Activated CD4-positive, alpha-beta T cell treated with anti-CD3 and anti-CD28 coated beads, Interleukin-2, amount 10 ng/mL, durations not matched to agents 24 days and 14 days (primary cell): ENCODE measurements at places on chromosomes 3 and 15. TPM values are rescaled to one million over a fixed set of nuclear protein-coding genes. Genes with fewer than 3 reads are reported as not detected.

TUBGCP5 gene
- 23.1 and 26.3 TPM in 2 replicates for total RNA-seq

GRCh38 chr15:38668898-38669391 lies 104.3 kb upstream of the RASGRP1 start:
- no peak for DNase-seq

DNA sequence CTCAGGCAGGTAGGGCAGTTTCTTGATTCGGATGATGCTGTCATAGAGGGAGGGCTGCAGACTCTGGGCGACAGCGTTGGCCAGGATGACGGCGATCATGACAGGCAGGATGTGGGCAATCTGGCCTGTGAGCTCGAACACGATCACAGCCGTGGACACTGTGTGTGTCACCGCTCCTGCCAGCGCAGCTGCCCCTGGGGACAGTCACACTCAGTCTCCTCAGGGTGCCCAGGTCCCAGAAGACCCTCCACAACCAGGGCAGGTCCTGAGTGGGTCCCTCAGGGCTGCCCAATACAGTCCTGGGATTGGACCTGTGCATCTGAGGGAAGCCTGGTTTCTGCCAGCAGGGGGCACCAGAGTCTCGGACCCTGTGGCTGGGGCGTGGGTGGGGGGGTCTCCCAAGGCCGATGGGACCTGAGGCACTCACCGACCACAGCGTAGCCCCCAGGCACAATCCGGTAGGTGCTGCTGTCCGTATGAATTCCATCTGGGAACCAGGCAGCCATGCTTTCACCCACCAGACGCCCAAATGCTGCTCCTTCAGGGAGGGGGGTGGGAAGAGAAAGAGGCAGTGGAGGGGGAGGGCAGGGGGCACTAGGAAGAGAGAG lies 7.2 kb downstream of the CLCN2 start:
- peak; percentile 87 for DNase-seq

LTF gene
- total RNA-seq: not detected in 2 replicates

DNA sequence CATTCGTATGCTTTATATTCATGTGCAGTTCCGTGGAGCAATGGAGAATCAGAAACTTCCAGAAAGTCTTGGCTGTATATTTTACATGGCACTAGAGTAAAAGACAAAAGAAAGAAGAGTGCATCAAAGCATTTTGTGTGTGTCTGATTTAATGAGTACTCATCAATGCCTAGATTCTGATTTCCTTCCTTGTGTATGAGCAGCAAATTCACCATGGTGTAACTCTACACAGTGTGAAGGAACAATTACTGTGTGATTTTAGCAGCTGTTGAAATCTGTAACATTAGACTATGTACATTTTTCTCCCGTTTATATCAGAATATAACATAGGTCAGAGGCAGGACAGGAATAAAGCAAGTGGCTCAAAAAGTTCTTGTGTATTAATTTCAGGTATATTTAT lies 102.0 kb upstream of the TSC22D2 start:
- no peak for DNase-seq

PARL gene
- 89.5 and 91.4 TPM in 2 replicates for total RNA-seq

DNA sequence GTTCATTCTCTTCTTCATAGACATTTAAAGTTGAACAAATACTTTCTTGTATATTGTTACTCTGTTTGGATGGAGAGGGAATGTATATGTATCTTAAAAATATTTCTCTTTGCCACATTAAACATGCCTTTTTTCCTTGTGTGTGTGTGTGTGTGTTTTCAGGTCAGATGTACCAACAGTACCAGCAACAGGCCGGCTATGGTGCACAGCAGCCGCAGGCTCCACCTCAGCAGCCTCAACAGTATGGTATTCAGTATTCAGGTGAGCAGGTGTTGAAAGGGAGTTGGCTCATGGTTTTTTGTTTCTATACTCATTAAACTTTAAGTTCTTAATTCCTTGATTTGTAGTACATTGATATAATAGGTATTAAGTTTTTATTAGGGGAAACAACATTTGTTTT lies 35.4 kb downstream of the TFG start:
- DNase-seq: no peak
